ENCODE measurements at places on chromosomes 7 and 10. TPM values are rescaled to one million over a fixed set of nuclear protein-coding genes. Genes with fewer than 3 reads are reported as not detected.
A peak's percentile ranks its signal among the peaks of the same experiment; 100 is the strongest.

The IQUB gene
- total RNA-seq = 6.1 TPM

DNA sequence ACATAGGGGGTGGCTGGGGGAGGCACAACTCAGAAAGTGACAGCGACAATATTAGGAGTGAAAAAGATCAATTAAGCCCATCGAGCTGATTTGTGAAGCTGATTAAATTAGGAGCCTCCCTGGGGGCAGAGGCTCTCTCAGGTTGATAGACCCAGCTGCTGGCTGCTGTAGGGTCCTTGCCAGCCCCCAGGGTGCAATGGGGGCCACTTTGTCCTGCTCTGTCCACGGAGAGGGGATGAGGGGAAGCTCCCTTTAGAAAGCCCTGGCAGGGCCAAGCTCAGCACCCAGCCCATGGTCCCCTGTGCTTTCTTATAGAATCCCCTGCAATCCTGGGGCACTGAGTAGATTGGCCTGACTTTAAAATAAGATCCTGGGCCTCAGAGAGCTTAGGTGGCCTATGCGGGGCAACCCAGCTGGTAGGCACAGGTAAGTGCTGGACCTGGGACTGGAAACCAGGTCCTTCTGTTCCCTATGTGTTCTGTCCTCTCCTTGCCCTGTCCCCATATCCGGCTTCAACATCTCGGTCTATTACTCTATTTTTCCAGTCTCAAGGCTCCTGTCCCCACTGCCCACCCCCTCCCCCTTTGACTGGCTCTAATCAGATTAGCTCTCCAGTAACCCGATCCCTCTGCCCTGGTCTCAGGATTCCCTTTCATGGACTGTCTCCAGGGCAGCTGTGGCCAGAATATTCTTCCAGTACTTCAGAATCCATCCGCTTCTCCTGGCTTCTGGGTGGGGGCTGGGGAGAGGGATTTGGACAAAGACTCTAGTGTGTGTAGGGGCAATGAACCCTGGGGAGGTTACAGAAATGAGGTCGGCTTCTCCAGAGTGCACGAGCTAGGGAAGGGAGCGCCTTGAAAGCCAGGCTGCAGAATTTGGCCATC lies 259.6 kb downstream of the RPS24 start:
- no peaks in the 10 kb centered on the region for H3K4me1 ChIP-seq
- H3K27ac ChIP-seq = no peak overlapping the region
- DNase-seq = no peak
- H3K36me3 ChIP-seq = no peaks in the 10 kb centered on the region
- H3K4me3 ChIP-seq = no peak overlapping the region

DNA sequence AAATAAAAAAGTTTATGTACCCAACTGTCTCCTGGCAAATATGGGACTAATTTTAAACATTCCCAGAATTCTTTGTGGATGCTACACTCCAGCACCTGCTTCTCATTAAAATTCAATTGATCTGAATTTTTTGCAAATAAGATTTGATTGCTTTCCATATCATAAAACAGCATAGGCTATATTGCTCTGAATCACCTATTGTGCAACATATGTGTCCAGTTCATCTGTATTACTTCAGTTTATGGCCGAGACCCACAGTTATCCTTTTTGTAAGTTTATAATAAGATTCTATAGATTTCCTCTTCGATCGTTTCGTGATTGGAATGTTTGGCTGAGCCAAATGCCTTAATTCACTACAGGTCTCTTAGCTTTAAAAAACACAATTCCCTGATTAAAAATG lies 351.1 kb downstream of the TFEC start:
- no peak for DNase-seq
- no peaks in the 10 kb centered on the region for H3K4me1 ChIP-seq
- no peaks in the 10 kb centered on the region for H3K27me3 ChIP-seq
- no peak overlapping the region for H3K4me3 ChIP-seq
- H3K36me3 ChIP-seq = no peaks in the 10 kb centered on the region
- no peak overlapping the region for H3K27ac ChIP-seq

The NOD1 gene
- total RNA-seq = 10.9 TPM

The GDF2 gene
- total RNA-seq = not detected

The ANKRD30A gene
- not detected for total RNA-seq

- no peak overlapping the region for H3K4me3 ChIP-seq
- DNase-seq = no peak
- H3K27ac ChIP-seq = no peak overlapping the region
- no peaks in the 10 kb centered on the region for H3K27me3 ChIP-seq
- H3K4me1 ChIP-seq = no peaks in the 10 kb centered on the region
Observed at GRCh38 chr7:108010377-108010776, 7.4 kb upstream of the LAMB1 start.

The IDE gene
- total RNA-seq = 59.7 TPM

GRCh38 chr10:123139521-123140163 lies 3.9 kb downstream of the HMX3 start:
- H3K27me3 ChIP-seq = peaks cover 94% of the 10 kb centered on the region
- no peaks in the 10 kb centered on the region for H3K36me3 ChIP-seq
- H3K4me3 ChIP-seq = no peak overlapping the region
- H3K4me1 ChIP-seq = no peaks in the 10 kb centered on the region

DNA sequence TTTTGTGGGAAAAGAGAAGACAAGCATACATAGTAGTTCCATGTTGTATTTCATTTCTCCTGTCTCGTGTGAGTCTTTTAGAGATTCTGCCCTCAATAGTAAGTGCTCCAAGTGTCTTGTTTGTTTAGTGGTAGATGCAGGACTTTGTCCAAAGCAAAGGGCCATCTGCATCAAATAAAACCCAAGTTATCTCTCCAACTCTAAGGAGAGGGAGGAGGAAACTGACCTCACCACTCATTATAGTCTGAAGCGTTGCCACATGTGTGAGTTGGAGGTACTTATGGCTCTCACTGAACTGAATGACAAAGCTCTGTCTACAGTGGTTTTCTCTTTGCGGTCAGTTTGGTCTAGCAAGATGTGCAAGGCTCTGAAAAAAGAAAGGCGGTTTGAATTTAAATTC lies 272.6 kb downstream of the DOCK4 start:
- no peak overlapping the region for H3K27ac ChIP-seq
- H3K36me3 ChIP-seq = no peaks in the 10 kb centered on the region
- no peak for DNase-seq
- no peaks in the 10 kb centered on the region for H3K27me3 ChIP-seq
- H3K4me1 ChIP-seq = no peaks in the 10 kb centered on the region

DNA sequence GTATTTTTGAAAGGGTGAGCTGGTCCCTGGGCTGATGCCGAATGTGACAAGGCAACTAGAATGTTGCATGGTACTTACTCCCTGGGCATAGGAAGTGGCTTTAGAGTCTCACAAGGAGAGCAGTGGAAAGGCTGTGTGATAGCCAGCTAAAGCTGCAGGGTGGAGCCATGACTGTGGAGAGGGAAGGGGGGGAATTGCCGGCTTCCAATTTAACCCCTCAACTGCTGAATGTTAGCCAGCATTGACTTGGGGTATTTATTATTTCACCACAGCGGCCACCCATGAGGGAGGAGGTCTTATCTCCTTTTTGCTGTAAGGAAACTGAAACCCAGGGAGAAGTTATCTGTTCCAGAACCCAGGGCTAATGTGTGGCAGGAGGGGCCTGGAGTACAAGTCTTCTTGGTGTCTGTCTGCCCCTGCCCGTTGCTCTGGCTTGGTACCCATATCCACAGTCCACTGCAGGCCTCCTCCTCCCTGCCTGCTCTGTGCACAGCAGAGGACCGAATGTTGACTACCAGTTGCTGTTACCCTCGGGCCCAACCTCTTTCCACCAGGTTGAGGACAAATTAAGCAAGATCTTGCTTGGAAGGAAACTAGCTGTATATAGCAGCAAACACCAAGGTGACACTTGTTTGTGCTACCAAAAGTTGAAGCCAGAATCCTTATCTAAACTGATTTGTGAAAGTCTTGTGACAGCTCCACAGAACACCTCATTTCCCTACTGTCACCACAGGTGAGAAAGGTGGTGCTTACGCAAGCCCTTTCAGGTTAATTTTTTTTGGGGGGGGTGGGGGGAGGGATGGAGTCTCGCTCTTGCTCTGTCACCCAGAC lies 37.6 kb downstream of the WBP1L start:
- H3K4me3 ChIP-seq = no peak overlapping the region
- H3K27me3 ChIP-seq = no peaks in the 10 kb centered on the region
- H3K4me1 ChIP-seq = peaks cover 36% of the 10 kb centered on the region
- no peak for DNase-seq

The LIPN gene
- not detected for total RNA-seq

GRCh38 chr7:64618785-64619456 lies 47.0 kb upstream of the ZNF107 start:
- H3K4me3 ChIP-seq = no peak overlapping the region
- no peaks in the 10 kb centered on the region for H3K36me3 ChIP-seq
- no peaks in the 10 kb centered on the region for H3K27me3 ChIP-seq
- no peaks in the 10 kb centered on the region for H3K4me1 ChIP-seq
- DNase-seq = no peak

DNA sequence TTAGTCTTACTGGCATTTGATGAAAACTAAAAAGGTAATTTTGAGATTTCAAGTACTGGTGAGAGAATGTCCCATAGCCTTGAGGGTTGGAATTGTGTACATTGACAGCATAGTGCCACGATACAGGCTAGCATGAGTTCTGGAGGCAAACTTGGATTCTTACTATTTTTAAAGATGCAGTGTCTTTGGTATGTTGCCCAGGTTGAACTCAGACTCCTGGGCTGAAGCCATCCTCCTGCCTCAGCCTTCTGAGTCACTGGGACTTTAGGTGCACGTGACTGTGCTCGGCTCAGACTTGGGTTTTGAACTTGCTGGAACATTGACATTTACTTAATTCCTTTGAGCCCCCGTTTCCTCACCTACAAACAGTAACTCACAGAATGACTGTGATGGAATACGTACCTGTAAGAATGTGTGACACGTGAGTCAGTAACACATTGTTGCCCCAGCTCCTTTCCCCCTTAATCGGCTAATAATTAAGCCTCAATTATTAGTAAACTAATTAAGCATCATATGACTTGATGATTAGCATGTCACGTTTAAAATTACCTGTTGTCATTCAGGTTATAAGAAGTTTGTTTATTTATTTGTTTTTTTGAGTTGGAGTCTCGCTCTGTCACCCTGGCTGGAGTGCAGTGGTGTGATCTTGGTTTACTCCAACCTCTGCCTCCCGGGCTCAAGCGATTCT lies 10.6 kb downstream of the DNAJB6 start:
- H3K4me3 ChIP-seq = peak overlapping the region; percentile 5
- peak overlapping the region; percentile 57 for H3K27ac ChIP-seq
- H3K27me3 ChIP-seq = no peaks in the 10 kb centered on the region

- H3K36me3 ChIP-seq = no peaks in the 10 kb centered on the region
- no peak overlapping the region for H3K4me3 ChIP-seq
- DNase-seq = no peak
- no peak overlapping the region for H3K27ac ChIP-seq
Observed at GRCh38 chr10:129951970-129952265, 12.2 kb downstream of the EBF3 start.

- no peak for DNase-seq
- H3K36me3 ChIP-seq = no peaks in the 10 kb centered on the region
- H3K27me3 ChIP-seq = no peaks in the 10 kb centered on the region
- H3K4me1 ChIP-seq = peaks cover 44% of the 10 kb centered on the region
Observed at GRCh38 chr7:143390104-143390772, 9.1 kb downstream of the ZYX start.

GRCh38 chr7:92716825-92717580 lies 119.4 kb downstream of the CDK6 start:
- DNase-seq = no peak
- H3K4me3 ChIP-seq = no peak overlapping the region
- H3K4me1 ChIP-seq = no peaks in the 10 kb centered on the region
- H3K27ac ChIP-seq = peak overlapping the region; percentile 80

The ELMO1 gene
- 37.9 TPM for total RNA-seq

The HHEX gene
- total RNA-seq = 7.9 TPM

DNA sequence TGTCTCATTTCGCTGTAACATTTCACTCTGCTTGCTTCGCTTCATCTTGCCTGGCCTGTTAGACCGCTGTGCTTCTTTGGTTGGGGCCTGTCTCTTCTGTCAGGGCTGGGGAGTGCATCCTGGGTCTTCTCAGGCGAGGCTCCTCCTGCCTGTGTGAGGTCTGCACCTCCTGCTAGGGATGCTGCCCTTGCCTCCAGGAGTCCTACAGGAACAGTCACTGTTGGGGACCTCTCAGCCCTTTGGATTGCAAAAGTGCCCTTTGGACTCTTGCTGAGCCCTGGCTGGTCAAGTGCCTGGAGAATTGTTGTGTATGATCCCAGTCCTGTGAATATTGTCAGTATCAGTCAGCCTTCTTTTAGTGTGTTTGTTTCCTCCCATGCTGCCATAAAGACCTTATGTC lies 84.1 kb downstream of the MDFIC start:
- H3K36me3 ChIP-seq = no peaks in the 10 kb centered on the region
- no peak for DNase-seq
- H3K4me1 ChIP-seq = peaks cover 10% of the 10 kb centered on the region
- no peak overlapping the region for H3K4me3 ChIP-seq

DNA sequence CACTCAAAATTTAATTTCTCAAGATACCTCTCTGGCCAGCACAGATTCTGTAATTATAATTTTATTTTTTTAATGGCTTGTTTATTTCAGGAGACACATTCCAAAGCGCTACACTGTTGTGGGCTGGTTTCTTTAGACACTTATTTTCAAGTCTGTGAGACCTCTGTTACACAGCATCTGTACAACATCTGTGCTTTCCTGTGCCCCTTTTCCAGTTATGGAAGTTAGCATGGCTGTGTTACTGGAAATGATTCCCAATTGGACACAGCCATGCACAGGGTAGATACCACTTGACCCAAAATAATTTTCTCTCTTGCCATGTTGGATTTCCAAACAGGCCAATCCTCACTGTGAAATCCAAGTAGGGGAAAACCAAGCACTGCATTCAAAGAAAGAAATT lies 172.3 kb upstream of the ADCY1 start:
- no peak overlapping the region for H3K27ac ChIP-seq
- no peaks in the 10 kb centered on the region for H3K4me1 ChIP-seq
- H3K36me3 ChIP-seq = no peaks in the 10 kb centered on the region
- H3K4me3 ChIP-seq = no peak overlapping the region
- DNase-seq = no peak

DNA sequence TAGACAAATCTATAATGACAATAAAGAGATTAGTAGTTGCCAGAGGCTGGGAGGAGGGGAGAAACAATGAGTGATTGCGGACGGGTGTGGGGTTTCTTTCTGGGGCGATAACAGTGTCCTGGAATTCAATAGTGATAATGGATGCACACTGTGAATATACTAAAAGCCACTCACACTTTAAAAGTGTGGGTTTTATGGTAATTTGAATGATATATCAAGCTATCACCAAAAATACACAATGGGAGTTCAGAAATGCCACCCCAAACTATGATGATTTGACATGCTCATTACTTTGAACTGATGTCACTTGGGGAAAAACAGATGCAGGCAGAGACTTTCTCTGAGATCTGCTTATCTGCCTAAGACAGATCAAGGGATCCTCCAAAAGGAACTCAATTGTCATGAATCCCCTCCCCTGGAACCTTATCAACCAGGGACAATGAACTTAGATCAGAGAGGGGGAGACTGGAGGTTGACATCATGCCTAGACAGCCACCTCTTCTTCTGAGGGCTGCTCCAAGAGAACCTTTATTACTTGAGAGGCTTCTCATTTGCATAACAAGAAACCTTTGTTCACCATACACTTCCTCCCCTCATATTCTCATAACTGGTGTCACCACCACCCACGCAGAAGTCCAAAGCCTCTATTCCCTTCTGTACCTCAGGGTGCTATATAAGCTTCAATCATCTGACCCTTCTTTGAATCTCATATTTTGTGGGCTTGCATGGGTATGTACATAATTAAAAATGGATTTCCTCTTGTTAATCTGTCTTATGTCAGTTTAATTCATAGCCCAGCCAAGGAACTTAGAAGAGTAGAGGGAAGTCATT lies 14.8 kb upstream of the ZC3HAV1 start:
- H3K27ac ChIP-seq = no peak overlapping the region
- H3K27me3 ChIP-seq = no peaks in the 10 kb centered on the region
- H3K4me1 ChIP-seq = no peaks in the 10 kb centered on the region
- H3K36me3 ChIP-seq = no peaks in the 10 kb centered on the region
